ENCODE measurements at places on chromosomes 5 and 9. TPM values are rescaled to one million over a fixed set of nuclear protein-coding genes. Genes with fewer than 3 reads are reported as not detected.

The HK3 gene
- total RNA-seq = 0.18 TPM

DNA sequence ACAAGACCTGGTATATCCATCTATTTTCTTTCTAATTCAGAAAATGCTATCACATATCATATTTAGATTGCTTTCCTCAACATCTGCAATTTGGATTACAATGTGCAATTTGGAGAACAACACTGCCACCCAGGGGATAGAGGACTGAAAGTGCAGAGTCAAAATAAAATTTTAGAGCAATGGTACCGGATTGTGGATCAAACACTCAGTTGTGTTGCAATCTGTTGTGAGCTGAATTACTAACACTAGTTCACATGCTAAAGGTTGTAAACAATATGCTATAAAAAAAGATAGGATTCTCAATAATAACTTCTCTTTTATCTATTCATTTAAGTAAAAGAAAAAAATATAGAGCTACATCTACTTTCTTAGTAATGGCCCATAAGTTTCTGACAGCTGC lies 11.9 kb upstream of the SRFBP1 start:
- peak; percentile 32 for DNase-seq

- no peak for DNase-seq
Observed at GRCh38 chr5:79846198-79846521, 144.9 kb downstream of the MTX3 start.

DNA sequence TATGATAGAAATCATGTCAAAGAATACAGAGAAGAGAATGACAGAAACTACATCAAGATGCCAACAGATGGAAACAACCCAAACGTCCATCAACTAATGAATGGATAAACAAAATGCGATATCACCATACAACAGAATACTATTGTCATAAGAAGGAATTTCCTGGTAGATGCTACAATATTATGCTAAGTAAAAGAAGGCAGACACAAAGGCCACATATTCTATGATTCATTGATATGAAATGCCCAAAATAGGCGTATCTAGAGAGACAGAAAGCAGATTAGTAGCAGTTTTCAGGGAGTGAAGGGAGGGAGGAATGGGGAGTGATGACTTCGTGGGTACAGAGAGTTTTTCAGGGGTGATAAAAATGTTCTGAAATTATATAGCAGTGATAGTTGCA lies 58.3 kb upstream of the AKNA start:
- DNase-seq = no peak

The SLC36A2 gene
- total RNA-seq = not detected

The CDKN2B-AS1 gene
- total RNA-seq = 0.21 TPM

The SEMA6A gene
- total RNA-seq = 406 TPM

GRCh38 chr9:114026335-114026734 lies 51.8 kb downstream of the AMBP start:
- no peak for DNase-seq

DNA sequence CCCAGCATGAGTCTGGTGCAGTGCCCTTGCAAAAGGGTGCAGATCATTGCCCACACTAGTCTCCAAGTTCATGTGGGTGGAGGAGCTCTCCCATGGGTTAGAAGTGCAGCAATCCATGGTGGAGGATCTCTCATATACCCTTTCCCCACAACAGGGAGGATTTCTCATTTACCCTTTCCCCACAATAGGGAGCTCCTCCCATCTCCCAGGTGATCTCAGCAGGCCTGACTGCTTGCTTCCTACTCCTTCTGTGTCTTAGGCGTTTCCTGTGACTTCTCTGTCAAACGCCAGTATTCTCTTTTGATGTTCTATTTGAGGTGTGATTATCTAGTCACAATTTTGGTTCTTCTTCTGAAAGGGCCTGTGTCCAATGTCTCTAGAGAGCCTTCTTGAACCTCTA lies 133.8 kb upstream of the RFX3 start:
- DNase-seq = no peak

The MAMDC4 gene
- 6.7 TPM for total RNA-seq

The MUSK gene
- total RNA-seq = not detected
